ENCODE measurements at places on chromosomes 6 and 20.
A peak's percentile ranks its signal among the peaks of the same experiment; 100 is the strongest.

GRCh38 chr6:9295644-9296043, 860.3 kb upstream of the SLC35B3 start:
- no peak for DNase-seq

DNA sequence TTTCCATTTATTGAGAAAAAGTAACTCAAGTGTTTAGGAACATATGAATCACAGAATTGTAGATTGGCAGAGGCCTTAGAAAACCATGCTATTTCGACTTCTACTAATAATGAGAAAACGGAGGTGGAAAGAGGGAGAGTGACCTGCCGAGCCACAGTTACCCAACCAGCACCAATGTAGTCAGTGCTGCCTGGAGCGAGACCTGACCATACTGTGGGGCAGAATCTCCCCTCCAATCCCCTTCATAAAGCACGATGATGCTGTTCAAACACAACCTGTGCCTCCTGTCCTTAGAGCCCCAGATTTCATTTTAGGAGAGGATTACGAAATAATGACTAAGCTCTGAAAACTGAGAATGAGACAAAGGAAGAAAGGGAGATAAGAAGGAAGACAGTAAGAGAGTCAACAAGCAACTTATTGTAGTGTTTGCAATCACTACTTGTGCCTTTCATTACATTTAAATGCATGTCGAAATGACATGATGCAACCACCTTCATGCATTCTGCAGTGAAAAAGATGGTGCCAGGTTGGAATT, 70.6 kb downstream of the ATXN1 start:
- DNase-seq = no peak

DNA sequence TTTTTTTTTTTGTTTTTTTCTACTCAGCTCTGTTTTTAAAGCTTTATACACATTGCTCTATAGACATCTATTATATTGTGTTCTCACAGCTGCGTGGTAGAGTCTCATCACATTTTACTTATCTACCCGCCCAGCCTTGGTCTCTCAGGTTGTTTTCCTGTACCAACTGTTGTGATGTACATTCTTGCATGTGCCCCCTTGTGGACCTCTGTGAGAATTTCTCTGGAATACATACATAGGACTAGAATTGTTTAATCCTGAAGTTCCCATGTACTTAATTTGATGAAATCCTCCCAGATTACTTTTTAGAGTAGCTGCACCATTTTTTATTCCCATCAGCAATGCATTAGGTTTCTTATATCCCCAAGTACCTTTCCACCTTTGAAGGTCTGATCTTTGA, 40.4 kb upstream of the TINAG start:
- DNase-seq = peak; percentile 51

DNA sequence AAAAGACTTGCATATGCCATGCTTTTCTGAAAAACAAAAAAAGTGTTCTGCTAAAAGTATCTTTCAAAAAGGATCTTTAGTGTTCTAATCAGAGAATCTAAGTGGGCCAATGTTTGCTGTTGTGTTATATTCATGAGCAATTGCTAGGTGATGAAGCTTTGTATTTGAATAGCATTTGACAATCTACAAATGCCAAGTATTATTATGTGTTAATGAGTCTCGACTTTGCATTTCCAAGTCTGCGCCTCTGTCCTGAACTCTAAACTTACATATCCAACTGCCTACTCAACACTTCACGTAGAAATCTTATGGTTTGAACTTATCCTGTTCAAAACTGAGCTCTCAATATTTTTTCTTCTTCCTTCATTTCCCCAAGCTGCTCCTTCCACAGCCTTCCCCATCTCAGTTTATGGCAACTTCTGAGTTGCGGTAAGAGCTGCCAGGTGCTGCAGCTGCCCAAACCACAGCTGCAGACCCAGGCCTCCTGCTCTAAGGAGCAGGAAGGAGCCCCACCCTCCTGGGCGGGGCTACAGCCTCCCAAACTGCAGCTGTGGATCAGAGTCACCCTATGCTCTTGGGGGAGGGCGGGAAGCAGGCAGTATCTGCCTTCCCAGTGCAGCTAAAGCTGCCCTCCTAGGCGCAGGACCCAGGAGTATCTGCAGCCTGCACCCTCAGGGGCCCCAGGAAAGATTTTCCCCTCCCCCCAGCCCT, 16.7 kb upstream of the MAK start:
- no peak for DNase-seq

GRCh38 chr20:25532015-25532751, 53.1 kb downstream of the NINL start:
- no peak for DNase-seq

DNA sequence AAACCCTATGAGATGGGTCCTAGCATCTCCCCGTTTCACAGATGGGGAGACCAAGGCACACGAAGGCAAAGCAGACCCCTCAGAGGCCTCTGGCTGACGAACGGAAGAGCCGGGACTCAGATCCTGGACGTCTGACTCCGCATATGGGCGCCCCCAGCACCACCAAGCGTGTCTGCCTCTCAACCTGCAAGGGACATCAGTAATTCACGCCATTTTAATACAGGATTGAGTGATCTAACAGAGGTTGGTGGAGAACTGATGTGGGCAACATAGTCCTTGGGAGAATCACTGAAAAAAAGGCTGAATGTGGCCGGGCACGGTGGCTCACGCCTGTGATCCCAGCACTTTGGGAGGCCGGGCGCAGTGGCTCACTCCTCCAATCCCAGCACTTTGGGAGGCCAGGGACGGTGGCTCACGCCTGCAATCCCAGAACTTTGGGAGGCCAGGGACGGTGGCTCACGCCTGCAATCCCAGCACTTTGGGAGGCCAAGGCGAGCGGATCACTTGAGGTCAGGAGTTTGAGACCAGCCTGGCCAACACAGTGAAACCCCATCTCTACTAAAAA, 206.6 kb downstream of the DLL1 start:
- no peak for DNase-seq

DNA sequence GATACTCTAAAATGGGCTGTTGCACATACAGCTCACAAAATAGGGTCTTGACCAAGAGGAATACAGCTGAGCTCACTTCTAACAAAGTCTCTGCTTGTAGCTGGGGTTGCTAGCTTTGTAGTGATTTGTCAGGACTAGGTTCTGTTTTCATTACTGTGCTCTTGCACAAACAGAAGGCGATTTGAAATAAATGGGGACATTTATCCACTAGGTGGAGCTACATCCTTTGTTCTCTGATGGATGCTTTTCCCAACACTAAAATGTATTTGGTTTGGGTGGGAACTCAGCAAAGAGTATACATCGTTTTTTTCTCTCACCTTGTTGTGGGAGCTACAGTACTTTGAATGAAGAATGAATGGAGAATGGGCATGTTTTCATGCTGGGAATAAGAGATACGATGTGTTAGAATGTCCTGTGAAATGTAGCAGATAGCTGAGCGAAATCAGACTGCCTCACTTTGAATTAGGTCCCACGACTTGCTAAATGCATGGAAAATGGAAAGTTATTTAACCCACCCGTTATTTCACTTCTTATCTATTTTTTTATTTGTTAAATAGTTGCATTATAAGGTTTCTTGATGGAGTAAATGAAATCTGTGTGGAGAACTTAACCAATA, 494.7 kb upstream of the MAP3K7 start:
- peak; percentile 46 for DNase-seq

DNA sequence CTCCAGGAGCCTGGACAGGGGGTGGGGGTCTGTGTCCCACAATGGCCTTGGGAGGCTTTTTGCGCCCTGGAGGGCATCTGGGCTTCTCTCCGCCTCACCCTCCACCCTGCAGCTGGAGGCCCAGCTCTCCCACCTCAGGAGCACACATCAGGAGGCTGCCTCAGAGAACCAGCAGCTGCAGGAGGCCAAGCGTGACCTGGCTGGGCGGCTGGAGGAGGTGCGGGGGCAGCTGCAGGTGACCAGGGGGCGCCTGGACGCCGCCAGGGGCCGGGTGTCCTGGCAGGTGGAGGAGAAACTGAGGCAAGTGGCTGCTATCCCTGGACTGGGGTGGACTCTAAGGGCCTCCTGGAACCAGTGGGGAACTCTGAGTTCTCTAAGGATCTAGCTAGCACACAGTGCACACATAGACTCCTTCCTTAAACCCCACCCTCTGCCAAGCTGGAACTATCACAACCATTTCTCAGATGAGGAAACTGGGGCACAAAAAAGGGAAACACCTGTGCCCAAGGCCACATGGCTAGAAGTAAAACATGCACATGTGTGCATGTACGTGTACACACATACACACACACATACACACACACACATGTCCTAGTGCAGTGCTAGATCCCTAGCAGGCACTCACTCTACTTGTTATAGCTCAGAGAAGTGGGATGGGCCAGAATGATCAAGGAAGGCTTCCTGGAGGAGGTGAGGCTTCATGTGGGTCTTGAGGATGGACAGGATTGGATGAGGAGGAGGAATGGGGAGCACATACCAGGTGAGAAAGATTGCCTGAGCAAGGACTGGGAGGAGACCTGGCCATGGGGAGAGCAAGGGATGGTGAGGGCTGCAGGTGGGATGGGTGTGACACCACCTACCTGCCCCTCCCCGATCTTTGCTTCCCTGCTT, 22.9 kb downstream of the RAB44 start:
- DNase-seq = no peak

- no peak for DNase-seq
Observed at GRCh38 chr6:12381587-12381986, 91.4 kb downstream of the EDN1 start.

DNA sequence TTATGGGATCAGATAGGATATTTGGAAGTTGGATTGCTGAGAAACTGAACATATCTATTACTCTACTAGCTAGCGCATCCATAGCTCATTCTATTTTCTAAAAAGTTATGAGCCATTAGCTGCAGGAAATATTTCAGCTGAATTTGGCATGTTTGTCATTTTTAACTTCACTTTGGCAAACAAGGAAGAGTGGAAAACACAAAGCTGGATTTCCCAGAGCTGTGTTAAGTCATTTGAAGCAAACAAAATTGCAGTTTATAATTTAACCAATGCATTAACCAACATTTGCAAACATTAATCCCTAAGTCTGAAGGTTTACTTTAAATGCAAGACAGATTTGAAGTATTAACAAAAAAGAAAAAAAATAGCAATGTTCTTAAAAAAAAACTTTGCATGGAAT, 1.2 kb downstream of the ALDH8A1 start:
- DNase-seq = no peak

DNA sequence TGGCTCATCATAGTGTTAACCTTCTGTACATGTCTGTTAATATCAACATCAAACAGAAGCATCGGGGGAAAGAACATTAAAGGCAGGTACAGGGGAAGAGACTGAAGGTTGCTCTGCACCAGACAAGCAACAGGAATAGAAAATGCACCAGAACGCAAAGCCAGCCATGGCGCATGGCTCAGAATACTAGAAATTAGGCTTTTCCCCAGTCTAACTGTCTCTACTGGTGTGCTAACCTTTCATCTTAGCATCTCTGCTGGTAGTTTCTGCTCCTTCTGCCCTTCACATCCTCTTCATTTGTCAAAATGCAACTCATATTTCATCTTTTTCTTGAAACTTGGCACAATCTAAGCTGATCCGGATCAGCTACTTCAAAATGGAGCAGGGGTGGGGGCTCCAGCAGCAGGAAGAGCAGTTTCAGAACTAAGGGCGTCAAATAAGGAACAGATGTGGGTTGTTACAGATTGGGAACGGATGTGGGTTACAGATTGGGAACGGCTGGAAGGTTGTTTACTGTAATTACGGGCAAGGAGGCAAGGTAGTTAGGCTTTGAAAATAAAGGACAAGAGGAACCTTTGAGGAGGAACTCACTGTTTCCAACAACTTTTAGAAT, 13.1 kb upstream of the RNASET2 start:
- no peak for DNase-seq

- peak; percentile 60 for DNase-seq
Observed at GRCh38 chr6:137044366-137045221, at the start of gene IL20RA. IL20RA (minus strand) TSS chr6:137044965; CDS start chr6:137044728, 237 bp downstream.

DNA sequence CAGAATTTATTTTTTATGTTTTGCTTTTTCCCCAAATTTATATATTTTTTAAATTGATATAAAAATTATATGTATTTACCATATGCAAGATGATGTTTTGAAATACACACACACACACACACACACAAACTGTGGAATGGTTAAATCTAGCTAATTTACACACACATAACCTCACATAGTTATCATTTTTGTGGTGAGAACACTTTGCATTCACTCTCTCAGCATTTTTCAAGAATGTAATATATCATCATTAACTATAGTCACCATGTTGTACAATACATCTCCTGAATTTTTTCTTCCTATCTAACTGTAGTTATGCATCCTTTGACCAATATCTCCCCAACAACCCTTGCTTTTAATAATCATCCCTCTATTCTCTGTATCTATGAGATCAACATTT, 52.2 kb downstream of the GFRAL start:
- DNase-seq = no peak

- no peak for DNase-seq
Observed at GRCh38 chr6:45986746-45987274, 28.9 kb downstream of the CLIC5 start.

DNA sequence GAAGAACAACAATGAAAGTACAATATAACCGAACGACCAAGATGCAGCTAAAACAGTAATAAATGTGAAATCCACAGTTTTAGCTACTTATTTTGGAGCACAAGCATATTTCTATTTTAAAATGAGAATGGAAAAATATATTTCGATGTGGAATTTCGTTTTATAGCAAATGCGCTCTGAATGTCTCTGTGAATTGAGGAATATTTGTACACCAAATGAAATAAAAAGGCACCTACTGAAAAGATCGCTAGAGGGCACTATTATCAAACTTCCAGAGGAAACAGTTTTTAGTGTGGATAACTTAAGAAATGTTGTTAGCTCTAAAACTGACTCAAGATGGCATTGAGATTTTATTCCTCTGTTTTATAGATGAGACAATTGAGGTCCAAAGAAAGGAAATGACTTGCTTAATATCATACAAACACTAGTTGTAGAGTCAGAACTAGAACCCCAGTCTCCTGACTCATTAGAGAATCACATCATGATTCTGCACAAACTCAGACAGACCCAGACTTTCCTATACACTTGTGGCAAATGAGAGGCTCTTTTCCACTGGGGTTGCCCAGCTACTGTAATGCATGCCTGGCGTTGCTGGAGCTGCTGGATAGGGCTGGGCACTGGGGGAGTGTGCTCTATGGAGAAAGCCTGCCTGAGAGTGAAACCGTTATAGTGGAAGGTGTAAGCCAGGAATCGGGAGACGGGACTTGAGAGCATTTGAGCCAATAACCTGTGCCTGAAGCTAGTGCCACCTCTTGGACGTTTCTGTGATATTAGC, 51.9 kb downstream of the GCLC start:
- peak; percentile 38 for DNase-seq

GRCh38 chr20:1927217-1927616, 32.0 kb downstream of the SIRPA start:
- DNase-seq = no peak

DNA sequence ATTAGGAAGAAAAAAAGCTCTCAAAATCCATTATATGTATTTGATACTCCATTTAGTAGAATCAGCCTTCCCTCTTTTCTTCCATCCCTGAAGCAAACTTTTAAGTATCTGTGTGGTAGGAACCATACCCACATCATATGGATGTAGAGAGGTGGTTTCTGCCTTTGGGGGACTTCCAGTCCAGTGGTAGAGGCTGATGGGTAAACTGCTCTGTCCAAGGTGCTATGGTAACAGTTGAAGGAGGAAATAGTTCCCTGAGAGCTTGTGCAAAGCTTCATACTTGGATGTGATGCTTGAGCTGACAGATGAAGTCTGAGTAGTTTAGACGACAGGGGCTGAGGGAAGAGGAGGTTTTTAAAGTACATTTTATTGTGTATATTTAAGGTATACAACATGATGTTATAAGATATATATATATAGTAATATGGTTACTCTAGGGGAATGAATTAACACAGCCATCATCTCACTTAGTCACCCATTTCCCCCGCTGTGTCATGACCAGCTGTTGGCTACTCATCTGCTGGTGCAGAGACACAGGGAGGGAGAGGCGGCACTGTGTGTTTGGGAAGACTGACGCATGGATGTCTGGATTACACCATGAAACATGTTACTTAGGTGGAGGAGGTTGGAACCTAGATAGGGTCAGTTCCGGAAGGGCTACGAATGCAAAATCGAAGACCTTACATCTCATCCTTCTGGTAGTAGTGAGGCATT, 185.2 kb downstream of the FARS2 start:
- no peak for DNase-seq

Data from D341Med (cell line).